Breast epithelium (tissue), 4 donors: ENCODE measurements at places on chromosomes 7 and 10.

GRCh38 chr10:90589825-90590224 is 268.0 kb downstream of the HTR7 start:
- H3K4me3 ChIP-seq = no peak overlapping the region
- no peaks in the 10 kb centered on the region for H3K27me3 ChIP-seq
- H3K4me1 ChIP-seq = no peaks in the 10 kb centered on the region
- DNase-seq = no peak
- no peak overlapping the region for H3K27ac ChIP-seq
- H3K36me3 ChIP-seq = no peaks in the 10 kb centered on the region

DNA sequence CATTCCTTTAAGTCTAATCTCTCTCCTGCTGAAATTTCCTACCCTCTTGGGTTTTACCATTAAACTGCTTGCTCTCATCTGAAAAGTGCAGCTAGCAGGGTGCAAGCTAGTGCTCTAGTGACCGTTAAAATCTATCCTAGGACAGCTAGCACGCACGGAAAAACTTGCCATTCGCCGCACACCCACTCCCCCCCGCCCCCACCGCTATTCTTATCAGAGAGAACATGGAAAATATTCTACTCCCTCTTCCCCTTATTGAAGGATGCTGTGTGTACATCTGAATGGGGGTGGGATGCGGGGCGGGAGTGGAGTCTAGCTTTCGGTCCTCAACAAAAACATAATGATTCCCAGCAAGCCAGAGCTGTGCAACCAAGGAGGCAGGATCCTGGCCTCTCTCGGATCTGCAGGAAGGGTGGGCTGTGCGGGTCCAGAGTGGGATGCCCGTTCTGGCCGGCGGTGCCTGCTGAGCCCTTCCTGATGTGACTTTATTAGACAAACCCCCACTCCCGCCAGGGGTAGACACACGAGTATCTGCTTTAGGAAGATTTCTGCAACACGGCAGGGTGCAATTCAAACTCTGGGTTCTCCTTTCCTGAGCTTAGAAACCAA is 1.1 kb upstream of the ADRA2A start:
- DNase-seq = no peak
- H3K4me1 ChIP-seq = peaks cover 3% of the 10 kb centered on the region
- no peak overlapping the region for H3K27ac ChIP-seq
- no peaks in the 10 kb centered on the region for H3K27me3 ChIP-seq

DNA sequence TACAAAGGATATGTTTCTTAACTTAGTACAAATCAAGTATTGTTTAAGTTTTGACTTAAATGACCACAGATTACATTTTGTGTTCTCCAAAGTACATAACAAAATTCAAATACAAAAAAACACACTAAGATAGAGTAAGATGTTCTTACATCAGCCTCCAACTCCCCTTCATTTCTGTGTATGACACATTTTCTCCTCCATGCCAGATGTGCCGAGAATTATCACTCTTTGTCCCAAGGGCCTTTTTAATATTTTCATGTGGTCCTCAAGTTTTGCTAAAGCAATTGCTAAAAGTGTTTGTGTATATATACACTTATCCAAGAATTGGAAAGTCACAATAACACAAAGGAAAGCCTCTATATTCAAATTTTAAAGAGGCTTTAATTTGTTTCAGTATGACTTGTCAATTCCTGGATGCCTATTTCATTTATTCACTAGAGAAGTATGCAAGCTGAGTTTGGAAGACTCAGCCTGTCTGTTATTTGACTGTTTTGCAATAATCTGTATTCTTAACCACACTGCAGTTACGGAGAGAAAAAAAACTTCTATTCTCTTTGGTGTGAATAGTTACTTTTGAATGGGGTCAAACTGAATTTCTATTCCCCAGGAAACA is 586.4 kb upstream of the SEMA3D start:
- H3K4me1 ChIP-seq = no peaks in the 10 kb centered on the region
- H3K4me3 ChIP-seq = no peak overlapping the region
- H3K36me3 ChIP-seq = no peaks in the 10 kb centered on the region
- H3K27me3 ChIP-seq = no peaks in the 10 kb centered on the region

DNA sequence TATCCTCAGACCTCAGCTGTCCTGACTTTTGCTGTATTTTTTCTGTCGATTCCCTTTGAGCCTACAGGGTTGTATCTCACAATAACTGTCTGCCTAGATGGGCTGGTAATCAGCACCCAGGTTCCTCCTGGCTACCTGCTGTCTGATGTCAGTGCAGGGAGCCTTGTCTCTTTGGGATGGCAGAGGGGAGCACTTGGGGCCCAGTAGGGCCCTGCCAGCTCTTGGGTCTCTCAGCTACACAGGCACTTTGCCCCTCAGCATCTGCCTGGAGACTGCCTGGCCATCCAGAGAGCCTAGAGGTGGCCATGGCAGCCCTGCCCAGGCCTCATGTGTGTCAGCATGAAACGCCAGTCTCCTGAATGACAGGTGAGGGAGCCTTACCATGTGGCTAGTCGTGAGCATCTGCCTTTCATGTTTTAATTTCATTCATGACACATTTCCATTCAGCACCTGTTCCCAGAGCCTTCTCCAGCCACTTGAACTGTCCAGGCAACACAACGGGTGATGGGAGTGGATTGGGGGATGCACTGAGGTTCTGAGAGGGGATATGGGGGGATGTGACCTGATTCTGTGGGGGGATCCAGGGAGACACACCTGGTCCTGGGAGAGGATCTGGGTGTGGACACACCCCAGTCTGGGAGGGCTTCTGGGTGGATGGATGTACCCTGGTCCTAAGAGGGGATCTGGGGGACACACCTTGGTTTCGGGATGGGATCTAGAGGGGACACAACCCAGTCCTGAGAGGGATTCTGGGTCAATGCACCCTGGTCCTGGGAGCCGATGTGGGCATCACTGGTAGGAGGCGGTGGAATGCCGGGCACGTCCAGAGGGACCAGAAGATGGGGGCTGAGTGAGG is 21.9 kb downstream of the ADCY1 start:
- H3K4me1 ChIP-seq = no peaks in the 10 kb centered on the region
- no peaks in the 10 kb centered on the region for H3K27me3 ChIP-seq
- peak; percentile 11 for DNase-seq
- no peak overlapping the region for H3K27ac ChIP-seq

DNA sequence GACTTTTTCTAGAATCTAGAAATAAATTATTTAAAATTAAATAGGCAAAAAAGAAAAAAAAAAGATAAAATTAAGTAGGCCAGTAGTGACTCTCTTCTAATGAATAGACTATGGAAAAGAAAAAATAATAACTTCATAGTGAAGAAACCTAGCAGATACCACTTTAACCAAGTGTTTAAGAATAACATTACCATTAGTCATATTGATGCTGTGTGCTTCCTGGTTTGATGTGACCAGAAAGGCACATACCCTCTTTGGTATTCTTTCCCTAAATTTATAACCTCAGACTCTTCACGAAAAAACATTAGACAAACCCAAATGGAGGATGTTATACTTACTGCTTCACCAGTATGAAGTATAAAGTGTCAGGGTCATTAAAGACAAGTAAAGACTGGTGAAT is 42.6 kb downstream of the KIF20B start:
- DNase-seq = no peak
- no peaks in the 10 kb centered on the region for H3K4me1 ChIP-seq
- H3K27me3 ChIP-seq = no peaks in the 10 kb centered on the region

DNA sequence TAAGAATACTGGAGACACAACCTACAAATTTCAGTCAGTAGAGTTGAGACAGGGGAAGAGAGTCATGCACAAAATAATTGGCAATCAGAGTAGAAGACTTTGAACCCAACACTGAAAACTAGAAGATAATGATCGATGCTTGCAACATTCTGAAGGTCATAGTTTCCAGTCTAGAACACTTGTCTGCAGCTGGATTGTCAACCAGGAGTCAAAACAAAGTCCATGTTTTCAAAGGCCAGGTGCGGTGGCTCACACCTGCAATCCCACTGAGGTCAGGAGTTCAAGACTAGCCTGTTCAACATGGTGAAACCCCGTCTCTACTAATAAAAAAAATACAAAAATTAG is 26.8 kb upstream of the SMURF1 start:
- no peak for DNase-seq
- H3K27me3 ChIP-seq = no peaks in the 10 kb centered on the region

DNA sequence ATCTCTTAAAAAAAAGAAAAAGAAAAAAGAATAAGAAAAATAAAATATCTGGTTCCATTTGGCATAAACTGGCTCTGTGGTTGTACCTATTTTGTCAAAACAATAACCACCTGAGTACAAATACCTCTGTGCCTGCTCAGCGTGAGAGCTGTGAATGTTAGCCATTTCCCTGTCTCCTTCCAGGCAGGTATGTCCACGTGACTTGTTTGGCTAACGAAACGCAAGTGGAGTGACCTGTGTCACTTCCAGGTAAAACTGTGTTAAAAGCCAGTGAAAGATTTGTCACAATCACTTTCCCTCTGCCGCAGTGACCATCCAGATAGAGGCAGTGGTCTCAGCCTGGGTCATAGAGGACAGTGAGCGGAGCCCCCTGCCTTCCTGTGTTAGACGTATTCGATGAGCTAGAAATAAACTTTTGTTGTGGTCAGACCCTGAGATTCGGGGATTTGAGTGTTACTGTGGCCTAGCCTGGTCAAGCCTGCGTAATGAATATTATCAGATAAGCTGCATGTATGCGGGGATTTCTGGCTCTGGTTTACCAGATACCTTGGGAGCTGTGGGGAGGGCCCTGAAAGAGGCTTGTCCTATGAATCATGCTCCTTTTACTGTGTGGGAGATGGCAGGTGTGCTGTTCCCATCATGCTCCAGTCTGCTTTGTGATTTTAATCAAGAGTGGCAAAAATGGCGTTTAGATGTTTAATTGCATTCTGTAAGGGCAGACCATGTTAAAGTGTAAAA is 3.8 kb downstream of the PTER start:
- DNase-seq = peak; percentile 58
- H3K27me3 ChIP-seq = no peaks in the 10 kb centered on the region
- H3K27ac ChIP-seq = peak overlapping the region; percentile 67
- H3K4me1 ChIP-seq = no peaks in the 10 kb centered on the region
- H3K4me3 ChIP-seq = no peak overlapping the region

DNA sequence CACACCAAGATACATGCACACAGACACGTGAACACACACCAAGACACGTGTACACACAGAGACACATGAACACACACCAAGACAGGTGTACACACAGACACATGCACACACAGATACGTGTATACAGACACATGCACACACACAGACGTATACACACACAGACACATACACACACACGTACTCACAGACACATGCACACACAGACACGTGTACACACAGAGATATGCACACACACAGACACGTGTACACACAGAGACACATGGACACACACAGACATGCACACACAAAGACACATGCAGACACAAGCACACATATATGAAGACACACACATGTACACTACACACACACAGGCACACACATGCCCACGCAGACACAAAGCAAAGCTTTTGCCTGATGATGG is 134.6 kb downstream of the TCERG1L start:
- H3K4me1 ChIP-seq = no peaks in the 10 kb centered on the region
- no peak for DNase-seq
- H3K27me3 ChIP-seq = no peaks in the 10 kb centered on the region
